ENCODE measurements at places on chromosomes 12 and 14.

DNA sequence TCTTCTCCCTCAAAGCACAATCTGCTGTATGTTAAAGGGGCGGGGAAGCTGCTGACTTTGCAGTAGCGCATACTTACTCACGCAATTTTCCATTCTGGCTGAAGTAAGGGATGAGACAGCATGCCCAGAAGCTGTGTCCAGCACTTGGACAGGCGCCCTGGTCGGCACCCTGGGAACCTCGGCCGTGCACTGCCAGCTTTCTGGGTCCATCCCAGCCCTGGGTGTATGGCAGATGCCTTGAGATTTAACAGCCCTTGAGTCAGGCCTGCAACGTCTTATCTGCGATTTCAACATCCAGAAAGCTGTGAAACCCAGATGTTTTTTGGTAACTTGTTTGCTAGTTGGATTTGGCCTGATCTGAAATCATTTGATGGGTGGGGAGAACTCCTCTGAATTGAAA is 16.1 kb downstream of the EML1 start:
- no peak for DNase-seq

DNA sequence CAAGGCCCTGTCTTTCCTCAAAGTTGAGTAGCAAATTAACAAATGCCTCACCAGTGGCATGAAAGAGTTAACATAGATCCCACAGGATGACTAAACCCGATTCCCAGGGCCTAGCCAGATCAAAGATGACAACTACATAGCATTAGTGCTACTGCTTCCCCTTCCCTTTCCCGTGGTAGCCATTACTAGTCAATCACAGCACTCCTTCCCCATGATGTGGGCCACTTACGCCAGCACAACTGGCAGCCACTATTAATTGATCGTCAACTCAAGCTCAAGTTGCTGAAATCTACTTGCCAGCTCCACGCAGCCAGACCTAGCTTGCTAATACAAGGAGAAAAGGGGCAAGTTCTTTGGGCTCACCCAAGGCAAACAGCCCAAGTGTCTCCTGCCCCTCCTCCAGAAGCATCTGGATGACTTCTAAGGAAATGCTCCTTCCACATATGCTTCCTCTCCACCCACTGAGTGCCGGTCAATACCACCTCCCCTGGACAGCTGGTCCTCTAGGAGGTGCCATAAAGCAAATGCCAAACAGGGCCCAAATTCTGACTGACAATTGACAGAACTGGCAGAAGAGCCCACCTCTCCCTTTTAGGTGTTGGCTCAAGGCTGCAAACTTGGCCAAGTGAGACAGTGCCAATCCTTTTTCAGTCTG is 72.6 kb downstream of the NUAK1 start:
- DNase-seq = no peak

DNA sequence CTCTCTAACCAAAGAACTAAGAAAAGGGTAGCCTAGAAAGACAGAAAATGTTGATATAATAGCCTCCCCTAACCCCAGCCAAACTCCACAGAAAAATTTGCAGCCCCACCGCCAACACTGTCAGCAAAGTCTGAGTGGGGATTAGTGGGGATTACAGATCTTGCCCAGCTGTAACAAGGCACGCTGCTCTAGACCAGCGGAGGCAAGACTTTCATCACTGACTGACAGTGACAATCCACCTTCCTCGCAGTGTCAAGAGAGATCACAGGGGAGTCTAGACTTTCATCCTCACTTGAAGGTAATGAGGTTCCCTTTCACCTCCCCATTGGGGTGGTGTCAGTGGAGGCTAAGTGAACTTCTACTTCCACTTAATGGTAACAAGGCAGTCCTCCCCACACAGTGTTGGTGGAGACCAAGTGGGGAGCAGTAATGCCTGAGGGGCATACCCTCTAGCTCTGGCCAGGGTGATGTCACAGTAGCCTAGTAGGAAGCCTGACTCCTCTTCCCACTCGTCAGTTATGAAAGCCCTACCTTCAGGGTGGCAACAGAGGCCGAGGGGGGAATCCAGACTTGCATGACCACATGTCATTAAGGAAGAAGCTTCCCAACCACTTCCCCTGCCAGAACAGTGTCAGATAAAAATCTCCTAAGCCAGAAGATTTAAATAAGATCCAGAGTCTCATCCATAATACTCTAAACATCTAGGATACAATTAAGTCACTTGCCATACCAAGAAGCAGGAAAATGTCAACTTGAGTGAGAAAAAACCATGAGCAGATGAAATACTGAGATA is 91.7 kb upstream of the RASSF8 start:
- no peak for DNase-seq

GRCh38 chr12:32270818-32271710 is 128.3 kb upstream of the FGD4 start:
- no peak for DNase-seq

DNA sequence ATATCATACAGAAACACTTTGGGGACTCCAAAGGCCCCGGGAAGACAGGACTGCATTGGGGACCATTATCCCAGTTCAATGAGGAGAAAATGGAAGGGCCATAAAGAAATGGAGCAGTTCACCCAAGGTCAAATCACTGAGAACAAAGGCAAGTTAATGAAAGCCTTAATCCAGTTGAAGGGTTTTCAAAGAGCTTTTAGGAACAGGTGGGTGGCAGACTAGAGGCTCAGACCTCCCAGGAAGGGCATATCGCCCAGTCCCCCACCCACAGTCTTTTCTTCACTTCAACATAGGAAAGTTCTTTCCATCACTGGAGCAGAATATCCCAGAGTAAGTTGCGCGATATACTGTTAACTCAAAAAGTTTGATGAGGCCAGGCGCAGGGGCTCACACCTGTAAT is 136.1 kb upstream of the CCND2 start:
- DNase-seq = no peak

- DNase-seq = peak; percentile 39
These were observed 20.7 kb downstream of the GCH1 start for GRCh38 chr14:54881761-54882401.

DNA sequence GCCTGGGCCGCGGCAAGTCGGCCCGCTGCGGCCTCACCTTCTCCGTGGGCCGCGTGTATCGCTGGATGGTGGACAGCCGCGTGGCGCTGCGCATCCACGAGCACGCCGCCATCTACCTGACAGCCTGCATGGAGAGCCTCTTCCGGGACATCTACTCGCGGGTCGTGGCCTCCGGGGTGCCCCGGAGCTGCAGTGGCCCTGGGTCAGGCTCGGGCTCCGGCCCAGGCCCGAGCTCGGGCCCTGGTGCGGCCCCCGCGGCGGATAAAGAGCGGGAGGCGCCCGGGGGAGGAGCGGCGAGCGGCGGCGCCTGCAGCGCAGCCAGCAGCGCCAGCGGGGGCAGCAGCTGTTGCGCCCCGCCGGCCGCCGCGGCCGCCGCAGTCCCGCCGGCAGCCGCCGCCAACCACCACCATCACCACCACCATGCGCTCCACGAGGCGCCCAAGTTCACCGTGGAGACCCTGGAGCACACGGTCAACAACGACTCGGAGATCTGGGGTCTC is 226.2 kb upstream of the CRY1 start:
- peak; percentile 27 for DNase-seq

DNA sequence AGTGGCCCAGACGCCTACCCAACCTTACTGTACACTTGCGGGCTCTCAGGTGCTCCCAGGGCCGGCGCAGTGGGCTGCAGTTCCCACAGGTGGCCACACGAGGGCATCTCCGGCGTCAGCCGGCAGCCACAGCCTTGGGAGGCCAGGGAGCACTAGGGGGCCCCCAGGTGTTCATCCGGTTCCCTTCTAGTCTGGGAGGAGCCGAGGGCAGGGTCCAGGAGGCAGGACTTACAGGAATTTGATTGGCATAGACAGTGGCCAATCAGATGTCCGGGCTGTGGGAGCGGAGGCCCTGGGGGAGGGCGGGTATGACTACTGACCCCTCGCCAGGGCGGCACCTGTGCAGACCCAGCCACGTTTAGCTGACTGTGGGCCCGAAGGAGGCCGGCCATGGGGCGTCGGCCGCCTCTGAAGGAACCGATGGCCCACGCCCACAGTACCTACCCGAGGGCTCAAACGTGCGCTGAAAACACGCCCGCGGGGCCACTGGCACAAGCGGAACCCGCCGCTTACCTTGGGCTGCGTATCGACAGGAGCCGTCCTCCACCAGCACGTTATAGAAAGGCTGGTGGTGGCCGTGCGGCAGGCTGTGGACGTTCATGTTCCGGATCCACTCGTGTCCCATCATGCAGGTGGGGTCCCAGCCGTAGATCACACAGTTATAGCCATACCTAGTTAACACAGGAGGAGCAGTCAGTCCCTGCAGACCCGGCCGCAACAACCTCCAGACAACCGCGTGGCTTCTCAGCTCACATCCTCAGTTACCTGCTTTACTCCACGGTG is 34.8 kb downstream of the FBXO21 start:
- DNase-seq = peak; percentile 69

- no peak for DNase-seq
These were observed 13.0 kb downstream of the FERMT2 start for GRCh38 chr14:52937869-52938268.

DNA sequence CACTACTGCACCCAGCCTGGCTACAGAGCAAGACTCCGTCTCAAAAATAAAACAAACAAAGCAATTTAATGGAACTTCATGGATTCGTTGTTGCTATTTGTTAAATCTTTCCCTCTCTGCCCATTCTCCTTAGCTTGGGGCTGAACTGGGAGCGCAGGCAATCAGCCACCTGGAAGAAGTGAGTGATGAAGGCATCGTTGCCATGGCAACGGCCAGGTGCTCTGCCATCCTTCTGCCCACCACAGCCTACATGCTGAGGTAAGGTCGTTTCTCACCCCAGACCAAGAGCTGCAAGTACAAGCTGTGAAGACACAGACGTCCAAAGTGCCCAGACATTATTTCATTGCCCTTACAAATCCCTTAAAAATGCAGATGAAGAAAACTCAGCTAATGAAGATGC is 19.1 kb downstream of the AMDHD1 start:
- no peak for DNase-seq

- DNase-seq = no peak
These were observed 35.8 kb upstream of the PRIMA1 start for GRCh38 chr14:93824076-93824475.

DNA sequence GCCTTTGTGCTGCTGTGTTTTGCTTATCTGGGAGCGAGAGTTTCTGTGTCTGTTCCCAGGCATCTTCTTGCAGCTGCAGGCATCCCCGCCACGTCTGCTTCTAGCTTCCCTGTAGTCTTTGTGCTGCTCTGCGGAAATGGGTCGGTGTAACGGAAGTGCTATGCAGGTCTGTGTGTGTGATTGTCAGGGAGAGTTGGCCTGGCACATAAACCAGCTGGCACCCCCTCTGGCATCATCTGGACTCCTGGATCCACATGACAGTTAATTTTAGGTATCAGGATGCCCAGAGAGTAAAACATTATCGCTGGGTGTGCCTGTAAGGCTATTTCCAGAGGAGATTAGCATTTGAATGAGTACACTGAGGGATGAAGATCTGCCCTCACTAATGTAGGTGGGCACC is 9.4 kb upstream of the OASL start:
- DNase-seq = no peak

- no peak for DNase-seq
These were observed 54.4 kb downstream of the PELI2 start for GRCh38 chr14:56172571-56172971.
